Bone marrow (tissue), 2 donors: ENCODE measurements at places on chromosomes 5 and 9.

- no peak for DNase-seq
Measured at GRCh38 chr5:158023266-158023665, 164.3 kb upstream of the CLINT1 start.

DNA sequence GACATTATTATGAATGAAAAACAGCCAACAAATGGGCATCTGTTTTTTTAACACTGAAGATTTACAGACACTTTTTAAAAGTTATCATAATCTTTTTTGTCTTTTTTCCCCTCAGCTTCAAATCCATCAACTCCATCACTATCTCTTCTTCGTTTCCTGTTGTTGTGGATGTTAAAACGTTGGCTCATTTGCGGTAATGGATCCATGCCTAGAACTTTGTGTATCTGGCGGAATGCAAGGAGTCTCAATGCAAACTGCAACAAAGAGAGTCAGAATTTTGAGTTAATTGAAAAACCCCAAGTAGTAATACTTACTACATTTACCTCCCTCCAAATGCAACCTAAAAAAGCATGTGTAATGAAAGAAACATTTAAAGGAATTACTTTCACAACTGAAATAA lies 42.9 kb upstream of the MTMR12 start:
- no peak for DNase-seq

DNA sequence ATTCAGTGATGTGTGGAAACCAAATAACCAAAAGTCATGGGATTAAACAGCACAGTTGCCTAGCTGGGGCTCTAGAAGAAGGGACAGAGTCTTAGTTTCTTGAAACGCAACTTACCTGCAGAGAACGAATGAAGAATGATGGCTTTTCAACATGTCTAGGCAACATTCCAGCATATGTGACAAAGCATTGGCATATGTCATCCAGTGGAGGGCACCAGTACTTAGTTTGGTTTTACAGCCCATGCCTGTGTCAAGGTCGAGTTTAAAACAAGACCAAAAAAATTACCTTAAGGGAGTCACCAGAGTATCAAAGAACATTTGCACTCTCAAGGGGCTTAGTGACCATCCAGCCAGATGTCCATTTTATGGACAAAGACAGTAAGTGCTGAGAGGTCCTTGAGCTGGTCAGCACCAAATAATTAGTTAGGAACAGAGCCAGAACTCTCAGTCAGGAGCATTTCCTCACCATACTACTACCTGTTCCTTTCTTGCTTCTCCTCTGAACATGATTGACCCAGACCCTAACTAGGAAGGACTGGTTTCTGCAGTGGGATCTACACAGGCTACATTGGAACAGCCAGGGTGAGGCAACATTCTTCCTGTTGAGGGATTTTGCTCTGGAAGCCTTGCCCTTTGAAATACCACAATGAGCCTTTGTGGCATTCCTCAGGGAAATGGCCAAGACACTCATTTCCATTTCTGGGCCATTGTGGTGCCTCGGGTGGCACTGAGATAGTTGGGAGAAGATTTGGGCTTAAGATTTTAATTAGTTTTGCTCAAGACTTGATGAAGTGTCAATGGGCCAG lies 75.4 kb upstream of the ANKH start:
- no peak for DNase-seq

DNA sequence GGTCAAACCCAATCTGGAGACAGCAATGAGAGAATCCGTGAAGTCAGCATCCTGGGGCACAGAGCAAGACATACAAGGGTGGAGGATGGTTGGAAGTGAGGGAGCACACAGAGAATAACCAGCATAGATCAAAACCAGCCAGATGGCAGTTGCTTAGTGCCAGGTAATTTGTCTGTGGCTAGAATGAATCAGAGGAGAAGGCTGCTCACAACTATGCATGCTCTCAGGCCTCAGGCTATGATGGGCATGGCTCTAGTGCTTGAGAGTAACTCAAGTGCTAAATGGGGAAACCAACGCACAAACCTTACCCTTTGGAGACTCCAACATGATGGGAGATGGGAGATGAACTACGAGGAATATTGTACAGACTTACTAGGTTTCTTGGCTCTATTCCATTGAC lies 160.8 kb downstream of the DMRT2 start:
- no peak for DNase-seq

DNA sequence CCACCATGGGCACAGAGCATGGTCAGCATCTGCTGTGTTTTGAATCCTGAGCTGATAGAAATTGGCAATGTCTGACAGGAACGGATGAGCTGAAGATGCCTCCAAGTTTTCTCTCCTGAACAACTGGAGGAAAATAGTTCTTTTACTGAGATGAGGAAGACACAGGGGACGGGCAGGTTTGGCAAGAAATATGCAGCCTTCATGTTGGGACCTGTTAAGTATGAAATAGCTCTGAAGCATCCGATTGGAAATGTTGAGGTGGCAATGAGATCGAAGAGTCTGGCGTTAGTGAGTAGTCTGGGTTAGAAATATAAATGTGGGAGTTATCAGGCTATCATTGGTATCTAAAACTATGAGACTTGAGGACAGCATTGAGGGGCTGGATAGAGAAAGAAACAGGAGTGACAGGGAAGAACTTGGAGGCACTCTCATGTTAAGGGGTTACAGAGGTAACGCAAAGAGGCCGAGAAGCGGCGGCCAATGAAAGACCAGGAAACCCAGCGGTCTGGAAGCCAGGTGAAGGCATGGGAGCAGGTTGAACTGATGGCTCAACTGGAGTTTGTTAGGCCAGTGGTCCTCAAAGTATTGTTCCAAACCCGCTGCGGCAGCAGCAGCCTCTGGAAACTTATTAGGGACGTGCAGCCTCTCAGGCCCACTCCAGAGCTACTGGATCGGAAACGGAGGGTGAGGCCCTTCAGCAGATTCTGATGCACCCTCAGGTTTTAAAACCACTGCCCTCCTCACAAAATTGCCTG lies 1.0 kb upstream of the MAMDC2 start:
- DNase-seq = no peak

DNA sequence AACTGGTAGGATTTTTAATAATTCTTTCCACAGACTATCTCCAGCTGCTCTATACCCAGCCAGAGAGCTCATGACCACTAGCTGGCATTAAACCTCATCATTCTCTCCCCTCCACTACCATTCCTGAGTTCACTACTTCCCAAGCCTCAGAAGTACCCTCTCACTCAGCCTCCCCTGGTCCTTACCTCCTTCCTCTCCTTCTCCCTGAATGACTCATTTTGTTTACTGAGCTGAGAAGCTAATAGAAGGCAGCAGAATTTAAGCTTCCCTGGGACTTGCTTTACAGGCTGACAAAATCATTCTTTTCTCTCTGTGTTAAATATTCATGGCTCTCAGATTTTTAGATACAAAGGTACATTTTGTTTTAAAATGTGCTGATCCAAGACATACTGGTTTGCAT lies 305.4 kb downstream of the TLR4 start:
- DNase-seq = no peak

DNA sequence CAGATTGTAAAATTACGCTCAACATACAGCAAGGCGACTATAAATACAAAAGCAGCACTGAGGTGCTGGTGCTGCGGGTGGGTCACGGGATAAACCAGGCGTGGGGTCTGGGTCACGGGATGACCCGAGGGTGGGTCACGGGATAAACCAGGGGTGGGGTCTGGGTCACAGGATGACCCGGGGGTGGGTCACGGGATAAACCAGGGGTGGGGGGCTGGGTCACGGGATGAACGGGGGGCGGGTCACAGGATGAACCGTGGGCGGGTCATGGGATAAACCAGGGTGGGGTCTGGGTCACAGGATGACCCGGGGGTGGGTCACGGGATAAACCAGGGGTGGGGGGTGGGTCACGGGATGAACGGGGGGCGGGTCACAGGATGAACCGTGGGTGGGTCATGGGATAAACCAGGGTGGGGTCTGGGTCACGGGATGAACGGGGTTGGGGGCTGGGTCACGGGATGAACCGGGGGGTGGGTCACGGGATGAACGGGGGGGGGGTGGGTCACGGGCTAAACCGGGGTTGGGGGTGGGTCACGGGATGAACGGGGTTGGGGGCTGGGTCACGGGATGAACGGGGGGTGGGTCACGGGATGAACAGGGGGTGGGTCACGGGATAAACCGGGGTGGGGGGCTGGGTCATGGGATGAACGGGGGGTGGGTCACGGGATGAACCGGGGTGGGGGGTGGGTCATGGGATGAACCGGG lies 30.2 kb upstream of the SLC9A3 start:
- DNase-seq = no peak
